Airway epithelial cell (primary cell): ENCODE measurements at places on chromosomes 1 and 21. TPM values are rescaled to one million over a fixed set of nuclear protein-coding genes. Genes with fewer than 3 reads are reported as not detected.

The OR2T27 gene
- not detected in 2 replicates for total RNA-seq

The PGLYRP4 gene
- total RNA-seq: 3.5 and 10.7 TPM in 2 replicates

The GIPC2 gene
- 0.09 and 0.14 TPM in 2 replicates for total RNA-seq

The NENF gene
- 52.2 and 71.3 TPM in 2 replicates for total RNA-seq

The LRRC3 gene
- 0.60 and 1.1 TPM in 2 replicates for total RNA-seq

The GJC2 gene
- total RNA-seq: 0.99 and 2.3 TPM in 2 replicates

The CACHD1 gene
- 2.2 and 3.1 TPM in 2 replicates for total RNA-seq

The LPGAT1 gene
- total RNA-seq: 11.1 and 21.2 TPM in 2 replicates

The UTS2 gene
- 0.33 and 1.3 TPM in 2 replicates for total RNA-seq

The FNBP1L gene
- total RNA-seq: 18.9 and 23.4 TPM in 2 replicates

The FAM89A gene
- total RNA-seq: 20.2 and 28.4 TPM in 2 replicates

The CTPS1 gene
- 29.9 and 31.9 TPM in 2 replicates for total RNA-seq

The PTGFR gene
- 0.05 and 0.14 TPM in 2 replicates for total RNA-seq

The SHISA4 gene
- total RNA-seq: 3.8 and 7.1 TPM in 2 replicates

The LEFTY2 gene
- total RNA-seq: not detected in 2 replicates

The PCP4 gene
- not detected in 2 replicates for total RNA-seq

The CD1D gene
- total RNA-seq: 2.0 and 3.4 TPM in 2 replicates

The SLAMF7 gene
- total RNA-seq: 0.14 and 0.99 TPM in 2 replicates

The HPCA gene
- not detected in 2 replicates for total RNA-seq

The SMIM12 gene
- 31.0 and 37.5 TPM in 2 replicates for total RNA-seq

The METTL25B gene
- total RNA-seq: 17.6 and 22.0 TPM in 2 replicates

The SSX2IP gene
- total RNA-seq: 12.8 and 13.4 TPM in 2 replicates

The HES5 gene
- 17.2 and 17.8 TPM in 2 replicates for total RNA-seq

The CITED4 gene
- 79.4 and 101 TPM in 2 replicates for total RNA-seq

The KCNN3 gene
- total RNA-seq: 0.07 TPM in 1 of 2 replicates, not detected in the other

The DYNLT4 gene
- total RNA-seq: not detected in 2 replicates

The CD247 gene
- total RNA-seq: not detected in 2 replicates

The AMPD1 gene
- not detected in 2 replicates for total RNA-seq

The LAD1 gene
- total RNA-seq: 244 and 293 TPM in 2 replicates

The KLHDC7A gene
- total RNA-seq: 0.05 and 0.07 TPM in 2 replicates

The ZNF678 gene
- total RNA-seq: 2.4 and 3.9 TPM in 2 replicates

The FAM151A gene
- not detected in 2 replicates for total RNA-seq

The TIAM1 gene
- 19.3 and 21.7 TPM in 2 replicates for total RNA-seq

The SPATA45 gene
- not detected in 2 replicates for total RNA-seq

The C1orf141 gene
- not detected in 2 replicates for total RNA-seq

The MAN1C1 gene
- total RNA-seq: 0.65 and 1.1 TPM in 2 replicates

The NEGR1 gene
- total RNA-seq: 0.05 and 0.07 TPM in 2 replicates

The NUP210L gene
- total RNA-seq: not detected in 2 replicates

The PGBD5 gene
- 1.3 and 4.2 TPM in 2 replicates for total RNA-seq

The GSTM5 gene
- total RNA-seq: not detected in 2 replicates

The PTP4A2 gene
- total RNA-seq: 108 and 111 TPM in 2 replicates

The HSD3B2 gene
- not detected in 2 replicates for total RNA-seq

The CEP85 gene
- total RNA-seq: 8.2 and 13.9 TPM in 2 replicates

The NR5A2 gene
- not detected in 2 replicates for total RNA-seq

The OLIG2 gene
- total RNA-seq: not detected in 2 replicates

The TCHHL1 gene
- total RNA-seq: not detected in 2 replicates

The PTPRC gene
- total RNA-seq: not detected in 2 replicates

The OR2M5 gene
- total RNA-seq: not detected in 2 replicates

The DNAJB4 gene
- total RNA-seq: 11.5 and 17.8 TPM in 2 replicates

The TRIM63 gene
- not detected in 2 replicates for total RNA-seq

The L1TD1 gene
- total RNA-seq: 0.74 and 1.1 TPM in 2 replicates

The NTMT2 gene
- not detected in 2 replicates for total RNA-seq

The TRIM45 gene
- 0.65 and 1.7 TPM in 2 replicates for total RNA-seq

The RPTN gene
- total RNA-seq: 2.0 and 3.0 TPM in 2 replicates

The HUNK gene
- total RNA-seq: 0.07 TPM in 1 of 2 replicates, not detected in the other

The WNT9A gene
- 1.2 and 1.5 TPM in 2 replicates for total RNA-seq

The KNCN gene
- not detected in 2 replicates for total RNA-seq

The ASPM gene
- 15.9 and 21.7 TPM in 2 replicates for total RNA-seq

The PRKAB2 gene
- 13.4 and 17.2 TPM in 2 replicates for total RNA-seq
